ENCODE measurements at places on chromosomes 6 and 20.
A peak's percentile ranks its signal among the peaks of the same experiment; 100 is the strongest.

GRCh38 chr20:25623225-25623735 lies 534 bp downstream of the NANP start:
- peak; percentile 29 for DNase-seq

DNA sequence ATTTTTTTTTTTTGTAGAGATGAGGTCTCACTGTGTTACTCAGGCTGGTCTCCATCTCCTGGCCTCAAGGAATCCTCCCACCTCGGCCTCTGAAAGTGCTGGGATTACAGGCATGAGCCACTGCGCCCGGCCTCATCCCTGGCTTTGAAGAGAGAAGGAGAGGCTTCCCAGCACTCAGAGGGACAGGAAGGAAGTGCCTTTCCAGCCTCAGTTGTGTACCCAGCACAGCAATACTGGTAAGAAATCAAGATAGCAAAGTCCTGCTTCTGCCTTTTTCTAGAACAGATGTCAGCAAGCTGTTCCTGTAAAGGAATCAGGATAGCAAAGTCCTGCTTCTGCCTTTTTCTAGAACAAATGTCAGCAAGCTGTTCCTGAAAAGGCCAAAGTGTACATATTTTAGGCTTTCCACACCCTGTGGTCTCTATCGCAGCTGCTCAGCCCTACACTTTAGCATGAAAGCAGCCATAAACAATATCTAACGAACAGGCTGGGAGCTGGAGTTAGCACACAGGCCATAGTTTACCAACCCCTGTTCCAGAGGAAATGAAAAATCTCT lies 6.3 kb upstream of the PLTP start:
- DNase-seq, result no peak

DNA sequence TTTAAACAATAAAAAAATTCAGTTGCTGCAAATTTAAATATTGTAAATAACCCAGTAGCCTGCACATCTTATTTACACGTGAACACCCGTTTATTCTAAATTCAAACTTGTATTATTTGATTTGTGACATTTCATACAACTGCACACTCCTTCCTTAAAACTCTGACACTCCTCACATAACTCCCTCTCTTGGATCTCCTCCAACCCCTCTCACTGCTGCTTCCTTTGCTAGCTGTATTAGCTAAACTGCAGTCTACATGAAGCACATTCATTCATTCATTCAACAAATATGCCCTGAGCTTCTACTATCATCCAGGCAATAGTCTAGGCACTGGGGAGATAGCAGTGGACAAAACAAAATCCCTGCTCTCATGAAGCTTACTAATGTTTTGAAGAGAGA lies 47.0 kb downstream of the FBXL4 start:
- DNase-seq, result no peak

GRCh38 chr20:4051413-4052138 lies 36.2 kb upstream of the RNF24 start:
- DNase-seq, result no peak

DNA sequence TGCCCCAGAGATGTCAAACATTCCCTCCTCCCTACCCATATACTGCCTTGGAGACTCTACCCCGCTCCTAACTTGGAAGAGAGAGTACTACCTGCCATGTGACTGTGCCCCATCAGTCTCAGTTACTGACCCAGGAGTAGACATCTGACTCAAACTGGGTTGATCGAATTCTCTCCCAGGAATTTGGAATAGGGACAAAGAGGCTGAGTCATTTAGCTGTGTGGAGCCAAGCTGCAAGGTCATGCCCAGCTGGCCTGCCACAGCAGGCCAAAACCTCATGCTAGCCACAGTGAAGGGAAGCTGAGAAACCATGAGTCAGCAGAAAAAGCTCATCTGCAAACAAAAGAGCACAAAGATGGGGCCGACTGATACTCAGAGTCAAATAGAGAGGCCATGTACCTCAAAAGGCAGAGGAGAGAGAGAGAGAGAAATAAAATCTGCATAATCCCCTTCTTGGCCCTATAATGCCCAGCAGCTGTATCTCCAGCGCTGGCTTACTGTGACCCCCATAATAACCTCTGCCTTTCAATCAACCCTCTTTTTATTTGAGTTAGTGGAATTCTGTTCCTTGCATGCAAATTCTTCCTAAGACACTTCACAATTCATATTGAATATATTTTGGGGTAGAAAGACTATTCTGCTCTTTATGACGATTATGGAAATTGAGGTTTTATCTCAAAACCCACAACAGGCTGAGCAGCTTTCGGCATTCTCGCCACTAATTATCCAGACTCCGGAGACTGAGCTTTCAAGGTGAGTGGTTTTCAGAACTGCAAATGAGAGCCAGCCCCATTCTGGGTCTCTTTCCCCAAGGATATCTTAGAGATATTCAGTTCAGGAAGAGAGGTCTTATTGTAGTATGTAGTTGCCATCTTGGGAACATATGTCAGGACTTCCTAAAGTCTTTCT lies 21.4 kb upstream of the AKIRIN2 start:
- peak; percentile 70 for DNase-seq

DNA sequence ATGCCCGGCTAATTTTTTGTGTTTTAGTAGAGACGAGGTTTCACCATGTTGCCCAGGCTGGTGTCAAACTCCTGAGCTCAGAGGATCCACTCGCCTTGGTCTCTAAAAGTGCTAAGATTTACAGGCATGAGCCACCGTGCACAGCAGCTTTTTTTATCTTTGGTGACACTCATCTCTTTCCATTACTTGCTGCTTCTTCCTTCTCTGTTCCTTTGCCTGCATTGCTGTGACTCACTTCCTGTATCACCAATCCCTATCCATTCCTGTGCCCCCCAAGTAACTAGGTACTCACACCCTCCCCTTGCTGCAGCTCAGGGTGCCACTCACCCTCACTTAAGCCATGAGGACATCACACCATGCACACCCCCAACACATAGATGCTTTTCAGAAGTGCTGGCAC lies 24.6 kb downstream of the KHDC1L start:
- DNase-seq, result no peak

- no peak for DNase-seq
Observed at GRCh38 chr6:19562468-19562867, 274.7 kb upstream of the ID4 start.

GRCh38 chr6:91976797-91977196 lies 1389.9 kb upstream of the MAP3K7 start:
- no peak for DNase-seq

DNA sequence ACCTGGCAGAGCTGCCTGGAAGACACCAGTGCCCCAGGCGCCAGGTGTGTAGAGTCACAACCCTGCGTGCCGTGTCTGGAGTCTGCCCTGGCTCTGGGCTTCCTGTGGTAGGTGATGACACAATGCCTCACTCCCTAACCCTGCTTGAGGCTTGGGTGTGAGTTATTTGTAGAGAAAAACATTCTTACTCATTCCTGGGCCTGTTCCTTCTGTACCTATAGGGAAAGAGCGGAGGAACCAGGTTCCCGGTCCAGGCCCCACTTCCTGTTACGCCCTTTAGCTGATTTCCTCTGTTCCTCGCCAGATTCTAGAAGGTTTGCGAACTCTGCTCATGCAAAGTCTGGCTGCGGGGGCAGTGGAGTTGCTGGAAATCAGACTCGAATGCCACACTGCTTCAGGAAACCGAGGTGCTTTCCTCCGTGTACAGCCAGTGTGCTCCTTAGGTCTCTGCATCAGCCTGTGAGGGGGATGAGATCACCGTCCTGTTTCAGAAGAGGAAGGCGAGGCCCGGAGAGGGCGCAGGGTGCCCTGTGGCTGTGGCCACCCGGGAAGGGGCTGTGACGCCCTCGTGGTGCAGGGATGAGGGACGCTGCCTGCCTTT lies 67.1 kb upstream of the DUSP22 start:
- no peak for DNase-seq

DNA sequence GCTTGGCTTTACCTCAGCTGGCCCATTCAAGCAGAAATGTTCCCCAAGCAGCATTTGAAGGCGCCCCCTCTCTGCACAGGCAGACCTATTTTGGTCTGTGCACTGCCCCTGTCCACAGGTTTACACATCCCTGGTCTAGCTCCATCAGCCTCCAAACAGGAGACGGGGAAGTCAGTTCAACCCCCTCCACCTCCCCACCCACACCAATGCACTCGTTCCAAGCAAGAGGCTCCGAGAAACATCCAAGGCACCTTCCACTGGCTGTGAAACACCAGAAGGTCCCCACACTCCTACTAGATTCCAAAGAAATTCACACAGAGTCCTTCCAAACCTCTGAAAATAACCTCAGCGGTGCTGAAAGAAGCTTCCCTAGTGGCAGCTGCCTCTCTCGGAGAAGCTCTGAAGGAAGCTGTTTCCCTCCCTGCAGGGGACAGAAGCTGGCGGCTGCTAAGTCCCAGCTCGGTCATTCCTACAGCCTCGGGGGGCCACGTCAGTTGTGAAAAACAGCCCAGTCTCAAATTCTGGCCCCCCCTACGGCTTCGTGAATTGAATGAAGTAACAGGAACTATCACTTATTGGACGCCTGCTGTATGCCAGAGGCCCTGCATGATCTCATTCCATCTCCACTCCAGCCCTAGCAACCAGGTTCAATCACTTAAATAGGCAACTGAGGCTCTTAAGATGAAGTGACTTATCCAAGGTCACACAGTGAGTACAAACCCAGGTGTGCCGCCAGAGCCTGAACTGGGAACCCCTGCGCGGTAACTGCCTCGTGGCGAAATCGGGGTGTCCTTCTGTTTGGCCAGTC lies 815 bp downstream of the SPATA2 start:
- no peak for DNase-seq

- DNase-seq, result no peak
Observed at GRCh38 chr20:37677969-37678861, 15.6 kb upstream of the CTNNBL1 start.

DNA sequence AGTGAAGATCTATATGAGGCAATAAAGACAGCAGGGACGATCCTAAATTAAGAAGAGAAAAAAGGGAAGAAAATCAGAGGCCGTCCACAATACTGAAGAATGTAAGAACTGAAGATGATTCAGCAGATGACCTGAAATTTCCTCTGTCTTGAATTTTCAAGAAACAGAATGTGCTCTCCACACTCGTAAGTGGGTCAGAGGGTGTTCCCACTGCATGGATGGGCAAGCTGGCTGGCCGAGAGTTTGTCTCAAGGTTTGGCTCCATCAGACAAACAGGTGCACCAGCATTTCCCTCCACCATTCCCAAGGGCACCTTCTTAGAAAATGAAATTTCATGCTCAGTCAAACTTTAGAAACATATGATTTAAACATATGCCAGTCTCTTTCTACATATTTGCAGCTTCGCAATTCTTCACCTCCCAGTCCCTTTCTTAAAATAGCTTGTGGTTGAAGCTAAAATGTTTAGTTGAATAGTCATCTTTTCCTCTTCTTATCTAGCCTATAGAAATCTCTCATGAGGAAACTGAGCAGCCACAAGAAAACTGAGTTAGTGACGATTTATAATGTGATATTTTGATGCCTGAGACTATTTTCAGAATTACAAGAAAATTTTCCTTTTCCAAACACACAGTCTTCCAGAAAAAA lies 576.4 kb downstream of the PRKN start:
- no peak for DNase-seq

DNA sequence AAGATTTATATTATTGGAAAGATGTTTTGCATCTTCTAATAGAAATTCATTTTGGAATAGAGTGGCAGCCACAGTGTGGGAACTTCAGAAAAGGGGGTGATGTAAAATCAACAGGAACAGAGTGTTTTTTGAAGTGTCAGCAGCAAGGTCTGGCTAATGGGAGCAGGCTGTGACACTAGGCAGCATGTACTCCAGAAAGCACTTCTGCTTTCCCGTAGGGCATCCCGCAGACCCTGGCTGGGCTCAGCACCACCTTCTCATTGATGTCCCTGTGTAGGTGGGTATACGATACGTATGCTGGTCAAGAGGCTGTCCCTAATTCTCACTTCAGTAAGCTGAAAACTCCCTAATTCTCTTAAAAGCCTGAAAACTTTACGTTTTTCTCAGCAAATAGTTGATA lies 74.7 kb downstream of the EYA4 start:
- no peak for DNase-seq

GRCh38 chr6:165654144-165654543 lies 8.9 kb downstream of the PDE10A start:
- DNase-seq, result no peak

DNA sequence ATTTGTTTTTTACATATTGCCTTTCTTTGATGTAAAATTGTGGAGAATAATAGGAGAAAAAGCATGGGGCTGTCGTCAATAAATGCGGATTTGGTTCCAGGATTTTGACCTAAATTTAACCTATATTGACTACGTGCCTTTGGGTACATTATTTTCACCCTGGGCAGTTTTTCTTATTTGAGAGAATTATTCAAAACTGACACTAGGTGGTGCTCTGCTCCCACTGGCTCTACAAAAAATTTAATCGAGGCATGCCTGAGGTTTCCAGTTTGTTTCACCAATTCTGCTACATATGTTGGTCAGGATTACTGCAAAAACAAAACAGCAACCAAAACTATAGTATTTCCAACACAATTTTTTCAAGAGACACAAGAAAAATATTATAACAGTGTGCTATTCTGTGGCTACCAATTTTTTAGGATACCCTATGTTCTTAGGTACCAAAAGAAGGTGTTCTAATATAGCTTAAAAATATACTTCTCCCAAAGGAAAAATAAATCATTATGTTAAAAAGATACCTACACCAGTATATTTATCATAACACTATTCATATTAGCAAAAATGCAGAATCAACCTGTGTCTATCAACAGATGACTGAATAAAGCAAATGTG lies 48.6 kb upstream of the FABP7 start:
- no peak for DNase-seq

GRCh38 chr6:98941319-98941718 lies 6.4 kb downstream of the FBXL4 start:
- DNase-seq, result no peak

DNA sequence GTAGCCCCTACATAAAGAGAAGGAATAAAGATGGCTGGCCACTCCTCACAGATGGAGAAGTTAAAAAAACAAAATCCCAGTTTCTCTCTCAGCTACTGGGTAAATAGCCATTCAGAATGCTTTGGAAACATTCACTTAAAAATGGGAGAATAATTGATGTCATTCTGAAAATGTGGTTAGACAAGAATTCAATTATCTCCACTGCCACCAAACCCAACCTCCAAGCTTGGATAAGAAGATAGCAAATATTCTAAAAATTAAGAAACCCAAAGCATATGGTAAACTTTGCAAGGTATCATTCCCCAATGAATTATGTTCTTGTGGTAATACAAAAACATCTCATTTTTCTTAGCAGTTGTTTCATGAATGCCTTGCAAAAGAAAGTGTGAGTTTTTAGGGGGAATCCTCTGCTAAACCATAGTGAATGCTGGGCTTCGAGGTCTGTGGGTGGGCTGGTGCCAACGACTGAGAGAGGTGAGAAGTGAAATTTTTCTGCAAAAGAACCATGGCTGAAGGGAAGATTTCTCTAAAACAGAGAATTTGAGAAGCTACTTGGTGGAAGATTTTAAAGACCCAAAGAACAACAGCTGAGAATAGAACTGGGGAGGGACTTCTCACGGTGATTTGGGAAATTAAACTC lies 497.9 kb upstream of the JARID2 start:
- DNase-seq, result no peak

DNA sequence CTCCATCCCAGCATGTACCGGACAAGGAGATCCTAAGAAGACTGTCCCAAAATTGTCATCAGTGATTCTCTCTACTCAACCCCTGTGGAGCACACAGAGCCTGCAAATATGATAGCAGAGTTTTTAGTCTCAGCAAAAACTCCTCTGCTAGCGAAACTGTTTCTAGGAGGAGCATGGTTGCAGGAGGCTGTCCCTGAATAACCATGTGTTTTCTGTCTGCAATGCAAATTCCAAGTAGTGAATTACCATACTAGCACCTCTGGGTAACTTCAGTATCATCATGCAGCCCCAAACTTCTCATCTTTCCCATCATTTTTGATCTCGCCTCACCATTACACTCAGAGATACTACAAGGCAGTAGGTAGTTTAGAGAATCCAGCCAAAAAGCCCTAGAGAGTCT lies 24.8 kb upstream of the WFDC12 start:
- no peak for DNase-seq
